ENCODE measurements at places on chromosomes 4 and X.

DNA sequence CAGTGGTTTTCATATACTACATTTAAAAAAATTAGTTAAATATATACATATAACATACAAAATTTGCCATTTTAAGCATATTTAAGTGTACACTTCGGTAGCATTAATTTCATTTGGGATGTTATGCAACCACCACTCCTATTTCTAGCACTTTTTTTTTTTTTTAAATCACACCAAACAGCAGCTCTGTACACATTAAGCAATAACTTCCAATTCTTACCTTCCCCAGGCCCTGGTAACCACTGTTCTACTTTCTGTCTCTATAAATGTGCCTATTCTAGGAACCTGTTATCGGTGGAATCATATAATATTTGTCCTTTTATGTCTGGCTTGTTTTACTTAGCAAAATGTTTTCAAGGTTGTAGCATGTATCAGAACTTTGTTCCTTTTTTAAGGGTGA is 39.1 kb downstream of the TMEM164 start:
- no peak for DNase-seq

GRCh38 chr4:55398966-55399365 is 3.2 kb downstream of the TMEM165 start:
- no peak for DNase-seq

- DNase-seq, result no peak
Observed at GRCh38 chr4:13984991-13985800, 357.7 kb upstream of the BOD1L1 start.

GRCh38 chrX:6821730-6822129 is 286.8 kb upstream of the VCX3A start:
- no peak for DNase-seq

DNA sequence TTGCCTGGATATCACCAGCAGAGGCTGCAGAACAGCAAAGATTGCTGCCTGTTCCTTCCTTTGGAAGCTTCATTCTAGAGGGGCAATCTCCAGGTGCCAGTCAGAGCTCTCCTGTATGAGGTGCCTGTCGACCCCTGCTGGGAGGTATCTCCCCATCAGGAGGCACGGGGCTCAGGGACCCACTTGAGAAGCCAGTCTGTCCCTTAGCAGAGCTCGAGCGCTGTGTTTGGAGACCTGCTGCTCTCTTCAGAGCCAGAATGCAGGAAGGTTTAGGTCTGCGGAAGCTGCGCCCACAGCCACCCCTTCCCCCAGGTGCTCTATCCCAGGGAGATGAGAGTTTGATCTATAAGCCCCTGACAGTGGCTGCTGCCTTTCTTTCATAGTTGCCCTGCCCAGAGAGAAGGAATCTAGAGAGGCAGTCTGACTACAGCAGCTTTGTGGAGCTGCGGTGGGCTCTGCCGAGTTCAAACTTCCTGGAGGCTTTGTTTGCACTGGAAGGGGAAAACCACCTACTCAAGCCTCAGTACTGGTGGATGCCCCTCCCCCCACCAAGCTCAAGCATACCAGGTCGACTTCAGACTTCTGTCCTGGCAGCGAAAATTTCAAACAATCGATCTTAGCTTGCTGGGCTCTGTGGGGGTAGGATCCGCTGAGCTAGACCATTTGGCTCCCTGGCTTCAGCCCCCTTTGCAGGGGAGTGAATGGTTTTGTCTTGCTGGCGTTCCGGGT is 57.9 kb downstream of the DKK2 start:
- no peak for DNase-seq

GRCh38 chr4:184091986-184092385 is 125.7 kb downstream of the ENPP6 start:
- no peak for DNase-seq

DNA sequence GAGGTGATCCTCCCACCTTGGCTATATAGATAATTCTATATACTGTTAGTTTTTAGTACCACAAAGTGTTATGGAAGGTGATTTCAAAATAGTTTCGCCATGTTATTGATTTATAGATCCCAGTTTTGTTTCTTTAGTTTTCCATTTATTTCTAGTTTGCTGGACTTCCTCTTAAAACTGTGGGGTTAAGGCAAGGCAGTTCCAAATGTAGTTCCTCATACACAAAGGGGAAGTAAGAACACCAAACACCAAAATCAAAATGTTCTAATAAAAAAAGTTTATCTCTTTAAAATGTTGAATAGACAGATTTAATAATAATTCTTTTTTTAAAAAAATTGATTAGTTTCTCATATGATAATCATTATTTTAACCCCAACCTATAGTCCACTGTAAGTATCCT is 6.8 kb upstream of the CISD2 start:
- DNase-seq, result no peak

DNA sequence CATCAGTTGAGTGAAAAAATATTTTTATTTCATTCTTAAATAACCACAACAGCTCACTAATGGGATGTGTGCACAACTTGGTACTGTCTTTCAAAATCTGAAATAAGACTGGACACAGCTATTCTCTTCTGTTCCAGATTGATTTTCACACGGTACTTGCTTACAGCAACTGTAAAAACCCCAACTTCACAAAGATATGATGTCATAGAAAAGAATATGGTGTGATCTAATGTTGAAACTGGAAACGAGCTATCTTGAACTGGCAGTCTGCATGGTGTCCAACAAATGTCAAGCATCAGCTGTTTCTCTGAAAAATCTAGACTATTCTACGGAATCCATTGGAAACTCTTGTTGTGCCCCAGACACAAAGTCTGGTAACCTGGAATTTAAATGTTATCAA is 14.7 kb downstream of the HELQ start:
- no peak for DNase-seq

- no peak for DNase-seq
Observed at GRCh38 chr4:27350161-27350560, 489.5 kb downstream of the STIM2 start.

DNA sequence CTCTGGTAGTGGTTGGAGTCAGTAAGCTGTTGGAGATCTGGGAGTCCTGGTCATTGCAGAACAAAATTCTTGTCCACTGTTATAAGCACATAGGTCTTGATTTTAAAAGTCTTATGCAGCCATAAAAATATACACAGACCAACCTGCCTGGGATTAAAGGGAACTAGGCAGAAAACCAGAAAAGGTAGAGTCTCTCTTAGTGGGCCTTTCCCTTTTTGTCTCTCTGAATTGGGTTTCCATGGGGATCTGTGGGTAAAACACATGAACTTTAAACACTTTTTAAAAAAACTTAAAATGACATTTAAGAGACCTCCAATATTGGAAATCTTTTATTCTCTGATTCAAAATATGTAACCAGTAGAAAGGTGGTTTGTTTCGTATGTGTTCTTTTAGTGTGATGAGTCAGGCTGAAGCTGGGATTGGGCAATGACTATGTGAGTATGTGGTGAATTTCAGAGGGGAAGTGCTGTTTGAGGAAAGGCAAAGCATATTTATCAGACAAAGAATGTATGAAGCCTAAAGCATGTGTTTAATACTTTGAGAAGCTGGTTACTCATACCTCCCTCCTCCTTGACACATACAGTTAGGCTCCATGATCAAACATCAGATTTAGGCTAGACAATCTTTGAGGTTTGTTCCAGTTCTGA is 29.6 kb downstream of the SLC16A2 start:
- DNase-seq, result no peak

DNA sequence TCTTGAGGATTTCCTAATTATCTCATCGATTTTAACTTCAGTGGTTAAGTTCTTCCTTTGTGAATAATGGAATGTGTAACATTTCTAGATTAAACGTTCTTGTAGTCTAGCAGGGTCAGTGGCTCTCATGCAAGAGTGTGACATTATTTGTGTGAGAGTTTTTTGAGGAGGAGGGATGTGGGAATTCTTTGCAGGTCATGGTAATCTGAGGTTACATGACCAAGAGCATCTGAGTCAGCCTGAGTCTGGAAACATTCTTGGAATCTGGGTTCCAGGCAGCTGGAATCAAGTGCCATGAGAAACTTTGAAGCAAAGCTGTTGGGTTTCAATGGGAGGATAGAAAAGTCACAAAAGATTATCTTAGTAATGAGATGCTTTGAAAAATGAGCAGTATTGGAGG is 49.5 kb downstream of the GK start:
- no peak for DNase-seq

GRCh38 chrX:71103110-71103983 is 3.2 kb downstream of the CXorf65 start:
- DNase-seq, result no peak

DNA sequence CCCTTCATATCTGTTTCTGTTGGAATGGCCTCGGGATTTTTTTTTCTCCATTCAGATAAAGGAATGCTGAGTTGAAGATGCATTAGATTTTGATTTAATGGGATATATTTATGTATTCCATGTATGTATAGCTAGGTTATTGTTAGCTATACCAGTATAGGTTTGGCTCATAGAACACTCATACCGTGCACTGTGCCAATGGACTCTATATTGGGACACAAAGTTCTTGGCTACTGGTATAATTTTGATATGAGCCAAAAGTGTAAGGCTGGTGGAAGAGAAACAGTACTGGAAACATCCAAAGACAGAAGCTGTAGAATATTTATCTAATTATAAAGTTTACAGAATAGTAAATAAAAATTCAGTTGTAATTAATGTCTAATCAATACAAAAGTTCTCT is 1912.1 kb downstream of the STIM2 start:
- no peak for DNase-seq

DNA sequence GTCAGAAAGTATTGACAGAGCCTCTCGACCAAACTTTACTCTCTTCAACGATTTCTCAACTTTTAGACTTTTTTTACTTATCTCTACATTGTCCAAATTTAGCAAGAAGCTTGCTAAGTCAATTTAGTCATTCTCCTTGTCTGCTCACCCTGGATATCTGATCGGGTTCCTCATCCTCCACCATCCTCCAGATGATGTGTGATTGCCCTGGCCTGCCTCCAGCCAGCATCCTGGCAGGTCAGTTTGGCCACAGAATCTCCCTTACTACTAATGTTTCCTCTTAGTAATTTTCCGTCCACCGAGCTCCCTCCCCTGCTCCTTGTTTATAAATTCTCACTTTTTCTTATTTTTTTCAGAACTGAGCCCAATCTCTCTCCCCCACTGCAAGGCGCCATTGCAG is 167.9 kb upstream of the ZFP42 start:
- no peak for DNase-seq

GRCh38 chr4:123743848-123744247 is 347.3 kb downstream of the SPRY1 start:
- no peak for DNase-seq

DNA sequence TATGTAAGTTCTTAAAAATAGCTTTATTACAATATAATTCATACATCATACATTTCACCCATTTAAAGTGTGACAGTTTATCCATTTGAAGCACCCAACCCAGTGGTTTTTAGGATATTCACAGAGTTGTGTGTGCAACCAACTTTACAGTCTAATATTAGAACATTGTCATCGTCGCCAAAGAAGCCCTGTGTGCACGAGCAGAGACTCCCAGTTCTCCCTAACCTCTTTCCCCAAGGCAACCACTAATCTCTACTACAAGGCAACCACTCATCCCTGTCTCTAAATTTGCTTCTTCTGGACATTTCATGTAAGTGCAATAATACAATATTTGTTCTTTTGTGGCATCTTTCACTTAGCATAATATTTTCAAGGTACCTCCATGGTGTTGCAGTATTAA is 47.7 kb downstream of the CLDN22 start:
- no peak for DNase-seq

- DNase-seq, result no peak
Observed at GRCh38 chr4:99447079-99447478, 11.9 kb upstream of the ADH7 start.

DNA sequence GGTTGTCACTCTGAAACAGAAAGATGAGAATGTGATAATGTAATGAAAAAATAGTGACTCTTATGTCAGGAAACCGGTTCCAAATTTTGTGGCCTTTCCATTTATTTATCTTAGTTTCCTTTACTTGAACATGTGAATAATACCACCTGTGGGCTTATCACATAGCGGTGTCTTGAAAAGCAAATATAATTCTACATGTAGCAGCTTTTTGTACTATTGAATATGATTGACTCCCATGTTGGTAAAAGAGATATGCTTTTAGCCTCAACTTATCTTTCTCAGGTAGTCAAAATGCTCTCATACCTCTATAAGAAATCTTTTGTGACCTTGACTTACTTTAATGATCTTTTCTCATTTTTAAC is 12.0 kb downstream of the PRDM8 start:
- no peak for DNase-seq

GRCh38 chr4:26207631-26208030 is 113.2 kb upstream of the RBPJ start:
- no peak for DNase-seq

DNA sequence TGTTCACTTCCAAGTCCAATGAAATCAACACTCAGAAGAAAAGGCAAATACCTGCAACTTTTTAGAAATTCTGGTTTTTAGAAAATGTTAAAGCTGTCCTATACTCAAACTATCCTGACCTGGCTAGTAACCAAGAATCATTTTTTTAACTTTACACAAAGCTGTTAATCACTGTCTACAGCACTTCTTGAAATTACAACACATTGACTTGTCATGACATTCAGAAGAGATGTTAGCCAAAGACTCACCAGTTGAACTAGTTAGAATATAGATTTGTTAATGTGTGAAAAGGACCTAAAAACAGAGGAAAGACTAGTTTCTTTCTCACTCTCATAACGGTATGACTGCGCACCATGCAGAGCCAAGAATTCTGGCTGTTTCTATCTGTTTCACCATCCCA is 98.8 kb downstream of the COX18 start:
- no peak for DNase-seq

DNA sequence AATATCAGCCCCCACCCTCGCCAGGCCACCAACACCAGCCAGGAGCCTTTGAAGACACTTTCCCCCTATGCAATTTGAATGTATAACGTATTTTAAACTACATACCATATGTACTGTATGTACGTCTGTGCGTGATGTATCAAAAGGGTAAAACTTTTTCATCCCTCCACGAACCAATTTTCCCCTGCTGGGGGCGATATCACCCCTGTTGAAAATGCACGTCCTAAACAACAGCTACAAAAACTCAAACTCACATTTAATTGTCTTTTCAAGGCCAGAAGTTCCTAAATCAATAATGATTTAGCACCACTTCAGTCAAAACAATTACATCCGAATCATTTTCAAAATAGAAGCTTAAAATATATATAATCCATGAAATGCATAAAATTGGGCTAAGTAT is 1.4 kb downstream of the VEGFD start:
- DNase-seq, result no peak

DNA sequence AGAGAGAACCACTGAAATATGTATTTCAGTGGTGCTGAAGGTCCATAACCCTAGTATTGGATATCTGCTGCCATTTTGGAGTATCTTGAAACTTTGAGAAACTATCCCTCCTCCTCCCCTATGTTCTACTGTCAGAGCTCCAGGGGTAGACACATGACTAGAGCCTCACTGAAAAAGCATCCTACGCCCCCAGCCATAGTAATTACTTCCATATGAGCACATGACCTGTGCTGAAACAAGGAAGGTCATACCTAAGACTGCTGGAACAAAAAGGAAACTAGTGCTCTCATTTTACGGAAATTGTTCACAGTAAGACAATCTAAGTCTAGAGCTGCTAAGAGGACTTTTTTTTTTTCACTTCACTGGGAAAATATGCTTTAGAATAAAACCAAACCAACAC is 42.0 kb upstream of the MAPK10 start:
- no peak for DNase-seq

DNA sequence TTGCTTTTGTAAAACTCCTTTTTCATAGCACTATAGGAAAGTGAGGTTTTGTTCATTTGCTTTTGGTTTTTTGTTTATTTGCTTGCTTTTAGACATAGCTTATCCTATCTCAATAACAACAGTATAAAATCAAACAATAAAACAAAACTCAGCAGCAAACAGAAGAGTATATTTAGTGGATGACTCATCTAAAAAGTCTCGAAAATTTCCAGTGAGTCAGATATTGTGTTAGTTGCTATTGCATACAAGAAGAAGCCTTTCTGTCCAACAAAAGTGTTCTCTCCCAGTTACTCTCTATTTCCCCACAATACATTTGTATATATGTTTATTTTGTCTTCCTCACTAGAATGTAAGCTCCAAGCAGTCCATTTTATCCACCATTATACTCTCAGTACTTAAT is 36.0 kb upstream of the NPNT start:
- DNase-seq, result no peak

All from HuH-7.5 (cell line).